ENCODE measurements at places on chromosomes 13 and 19.

DNA sequence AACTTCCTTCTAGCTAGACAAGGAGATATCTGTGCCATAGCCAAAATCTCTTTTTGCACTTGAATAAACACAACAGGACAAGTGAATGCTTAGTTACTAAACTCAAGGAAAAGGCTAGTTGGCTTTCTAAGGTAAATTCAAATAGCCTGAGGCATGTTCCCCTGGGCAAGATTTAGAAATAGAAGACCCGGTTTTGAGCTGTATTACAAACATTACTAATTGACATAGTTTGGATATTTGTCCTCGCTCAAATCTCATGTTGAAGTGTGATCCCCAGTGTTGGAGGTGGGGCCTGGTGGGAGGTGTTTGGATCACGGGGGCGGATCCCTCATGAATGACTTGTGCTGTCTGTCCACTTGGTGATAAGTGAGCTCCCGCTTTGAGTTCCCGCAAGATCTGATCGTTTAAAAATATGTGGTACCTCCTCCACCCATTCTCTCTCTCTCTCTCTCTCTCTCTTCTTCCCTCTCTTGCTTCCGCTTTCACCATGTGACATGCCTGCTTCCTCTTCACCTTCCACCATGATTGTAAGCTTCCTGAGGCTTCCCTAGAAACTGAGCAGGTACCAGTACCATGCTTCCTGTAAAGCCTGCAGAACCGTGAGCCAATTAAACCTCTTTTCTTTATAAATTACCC lies 3.9 kb upstream of the KBTBD6 start:
- no peak for DNase-seq

- no peak for DNase-seq
These were observed 116.8 kb upstream of the CACNA1A start for GRCh38 chr19:13622766-13623715.

DNA sequence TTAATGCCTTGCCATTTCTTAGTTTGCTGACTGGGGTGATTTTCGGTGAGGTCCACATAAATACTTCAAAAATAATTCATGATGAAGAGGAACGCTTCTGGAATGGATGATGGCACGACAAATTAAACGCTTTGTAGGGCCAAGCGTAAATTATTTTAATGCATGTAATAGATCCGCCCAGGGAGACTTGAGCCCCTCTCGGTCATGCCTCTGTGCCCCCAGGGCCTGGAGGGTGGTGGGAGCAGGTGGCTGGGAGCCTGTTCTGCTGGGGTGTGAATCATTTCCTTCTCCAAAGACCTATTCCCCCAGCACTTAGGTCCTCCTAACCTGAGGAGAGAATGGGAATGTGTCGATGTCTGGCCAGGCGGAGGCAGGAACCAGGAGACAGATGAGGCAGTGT lies 350.6 kb downstream of the ZNF536 start:
- no peak for DNase-seq

- no peak for DNase-seq
These were observed 27.2 kb downstream of the MED26 start for GRCh38 chr19:16600824-16601223.

GRCh38 chr13:112709825-112710783 lies 20.3 kb downstream of the ATP11A start:
- DNase-seq: no peak

GRCh38 chr13:95246292-95247082 lies 54.8 kb downstream of the ABCC4 start:
- DNase-seq: no peak

DNA sequence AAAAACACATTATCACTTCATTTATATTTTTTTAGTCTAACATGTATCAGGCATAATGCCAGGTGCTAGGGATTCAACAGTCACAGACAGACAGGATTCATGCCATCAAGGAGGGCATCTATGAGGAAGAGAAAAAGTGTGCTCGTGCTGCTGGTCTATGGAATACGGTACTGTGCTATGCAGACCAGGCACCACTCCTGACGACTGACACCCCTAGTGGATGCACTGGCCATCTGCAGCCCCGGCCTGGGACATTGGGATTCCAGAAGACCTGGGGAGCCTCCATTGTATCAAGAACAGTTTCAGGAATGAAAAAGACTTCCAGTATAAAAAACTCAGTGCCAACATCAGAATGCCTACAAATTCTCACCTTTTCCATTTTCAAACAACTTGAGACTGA lies 94.0 kb downstream of the KLF12 start:
- DNase-seq: peak; percentile 20

Data from activated CD4-positive, alpha-beta T cell treated with anti-CD3 and anti-CD28 coated beads, Interleukin-10, Interleukin-2, amounts not matched to agents 100 ng/mL and 50 ng/mL, durations not matched to agents 16 hours and 8 hours (primary cell).